ENCODE measurements at places on chromosomes 5 and 9.

GRCh38 chr9:86201474-86202337, 57.8 kb downstream of the C9orf153 start:
- DNase-seq, result no peak

DNA sequence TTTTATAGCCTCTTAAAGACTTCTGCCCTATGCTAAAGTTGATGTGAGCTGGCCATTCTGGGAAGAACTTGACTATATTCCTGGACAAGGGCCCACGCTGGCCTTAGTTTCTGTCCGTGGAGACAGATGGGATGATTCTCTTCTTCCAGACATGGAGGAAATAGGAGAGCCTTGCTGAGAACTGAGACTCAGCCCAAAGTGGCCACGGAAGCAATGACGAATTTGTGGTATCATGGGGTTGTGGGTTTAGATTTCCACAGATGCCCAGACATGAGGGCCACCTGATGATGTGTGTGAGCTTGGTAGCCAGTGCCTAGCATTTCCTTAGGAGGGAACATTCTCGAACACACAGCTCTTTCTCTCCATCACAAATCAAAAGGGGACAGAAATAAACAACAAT, 309.1 kb downstream of the NSG2 start:
- no peak for DNase-seq

DNA sequence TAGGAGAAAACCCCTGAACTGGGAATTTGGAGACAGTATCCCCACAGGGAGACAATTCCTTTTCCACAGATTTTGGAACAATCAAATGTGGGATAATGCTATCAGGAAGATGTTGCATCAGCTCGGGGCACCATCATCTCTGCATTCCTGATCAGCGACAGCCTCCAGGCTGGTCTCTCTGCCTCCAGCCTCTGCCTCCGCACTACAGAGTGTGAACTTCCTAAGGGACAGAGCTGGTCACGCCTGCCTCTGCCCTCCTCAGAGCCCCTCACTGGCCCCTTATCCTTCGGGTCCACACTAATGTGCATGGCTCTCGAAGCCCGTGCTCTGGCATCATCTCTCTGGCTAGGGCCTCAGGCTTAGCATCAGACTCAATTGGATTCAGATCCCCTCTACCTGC, 8.6 kb downstream of the FOXI1 start:
- DNase-seq, result no peak

- DNase-seq, result no peak
These were observed 121.8 kb downstream of the XRCC4 start for GRCh38 chr5:83199126-83199525.

DNA sequence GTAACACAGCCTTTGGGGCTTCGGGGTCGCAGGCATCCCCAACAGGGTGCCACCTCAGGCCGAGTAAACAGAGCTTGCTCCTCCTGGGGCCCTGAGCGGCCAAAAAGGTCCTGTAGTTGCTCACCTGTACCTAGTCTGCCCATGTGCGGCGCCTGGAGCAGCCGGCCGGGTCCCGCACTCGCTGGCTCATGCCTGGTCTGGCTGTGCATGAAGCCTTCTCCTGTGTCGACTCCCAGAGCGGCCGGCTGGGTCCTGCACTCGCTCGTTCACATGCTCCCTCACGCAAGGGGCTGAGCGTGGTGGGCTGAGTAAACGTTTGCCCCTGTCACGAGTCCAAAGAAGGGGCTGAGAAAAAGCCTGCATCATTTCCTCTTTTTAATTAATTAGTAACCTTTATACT, 162.4 kb upstream of the TUT7 start:
- no peak for DNase-seq

DNA sequence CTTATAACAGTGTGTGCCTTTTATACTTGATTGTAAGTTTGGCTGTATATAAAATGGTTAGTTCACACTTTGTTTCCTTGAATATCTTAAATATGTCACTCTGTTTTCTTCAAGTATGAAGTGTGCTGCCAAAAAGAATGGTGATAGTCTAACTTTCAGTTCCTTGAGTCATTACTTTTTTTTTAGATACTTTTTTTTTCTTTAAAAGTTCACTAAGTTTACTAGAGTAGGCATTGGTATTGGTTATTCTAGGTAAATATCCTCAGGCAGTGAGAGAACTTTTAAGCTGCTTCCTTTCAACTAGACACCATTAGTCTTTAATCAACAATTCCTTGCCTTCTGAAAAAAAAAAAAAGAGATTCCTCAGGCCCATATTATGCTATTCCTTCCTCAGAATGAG, 41.9 kb downstream of the SPEF2 start:
- DNase-seq, result no peak

DNA sequence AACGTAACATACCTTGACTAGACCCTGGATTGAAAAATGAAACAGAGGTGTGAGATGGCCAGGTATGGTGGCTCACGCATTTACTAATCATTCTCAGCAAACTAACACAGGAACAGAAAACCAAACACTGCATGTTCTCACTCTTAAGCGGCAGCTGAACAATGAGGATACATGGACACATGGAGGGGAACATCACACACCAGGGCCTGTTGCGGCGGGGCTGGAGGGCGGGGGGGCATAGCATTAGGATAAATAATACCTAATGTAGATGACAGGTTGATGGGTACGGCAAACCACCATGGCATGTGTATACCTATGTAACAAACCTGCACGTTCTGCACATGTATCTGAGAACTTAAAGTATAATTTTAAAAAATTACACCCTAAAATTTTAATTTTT, 15.9 kb downstream of the RAPGEF6 start:
- no peak for DNase-seq

DNA sequence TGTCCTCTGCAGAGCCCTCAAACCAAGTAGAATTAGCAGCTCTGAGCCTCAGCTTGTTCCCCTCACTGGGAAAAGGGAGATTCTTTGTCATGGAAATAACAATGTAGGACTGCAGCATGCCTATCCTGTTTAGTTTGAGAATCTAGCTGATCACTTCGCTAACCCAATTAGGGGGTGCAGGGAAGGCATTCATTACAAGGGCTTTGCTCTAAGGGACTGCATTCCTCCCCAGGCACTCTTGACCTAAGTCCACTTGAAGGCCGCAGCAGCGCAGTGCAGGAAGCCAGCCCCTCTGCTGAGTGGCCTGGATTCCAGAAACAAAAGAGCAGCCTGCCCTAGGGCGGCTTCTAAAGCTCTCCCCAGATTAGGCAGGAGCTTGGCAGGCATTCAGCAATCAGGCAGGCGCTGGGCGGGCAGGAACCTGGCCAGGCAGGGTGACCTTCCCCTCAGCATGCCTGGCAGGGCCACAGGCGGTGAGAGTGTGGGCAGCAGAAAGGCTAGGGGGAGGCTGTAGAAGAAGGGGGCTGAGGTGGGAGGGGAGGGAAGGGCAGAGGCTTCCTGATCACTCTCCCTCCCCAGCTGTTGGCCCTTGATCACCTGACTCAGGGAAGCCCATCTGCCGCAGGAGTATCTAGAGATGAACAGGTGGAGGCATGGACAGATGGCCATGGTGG, 24.8 kb downstream of the CCNJL start:
- DNase-seq, result no peak

GRCh38 chr5:175460126-175460525, 16.1 kb upstream of the DRD1 start:
- DNase-seq, result no peak

GRCh38 chr5:158301186-158301585, 442.2 kb upstream of the CLINT1 start:
- no peak for DNase-seq

DNA sequence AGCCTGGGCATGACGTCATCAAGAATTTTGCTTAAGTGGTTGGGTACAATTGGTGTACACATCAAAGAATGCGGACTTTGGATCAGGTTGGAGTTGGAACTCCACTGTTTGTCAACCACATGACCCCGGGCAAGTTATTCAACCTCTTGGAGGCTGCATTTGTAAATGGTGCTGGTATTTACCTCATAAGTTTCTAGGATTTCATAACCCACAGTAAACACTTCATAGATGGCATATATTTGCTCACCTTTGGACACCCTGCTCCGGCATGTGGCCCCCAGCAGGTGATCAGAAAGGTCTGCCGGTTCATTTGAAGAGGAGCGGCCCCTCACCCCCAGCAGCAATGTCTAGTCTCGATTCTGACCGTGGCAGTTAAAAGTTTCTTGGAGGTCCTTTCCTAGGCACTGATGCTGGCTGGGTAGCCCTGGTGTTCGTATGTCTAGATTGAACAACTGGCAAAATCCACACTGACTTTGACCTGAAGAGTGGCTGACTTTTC, 60.6 kb downstream of the IL6ST start:
- no peak for DNase-seq

DNA sequence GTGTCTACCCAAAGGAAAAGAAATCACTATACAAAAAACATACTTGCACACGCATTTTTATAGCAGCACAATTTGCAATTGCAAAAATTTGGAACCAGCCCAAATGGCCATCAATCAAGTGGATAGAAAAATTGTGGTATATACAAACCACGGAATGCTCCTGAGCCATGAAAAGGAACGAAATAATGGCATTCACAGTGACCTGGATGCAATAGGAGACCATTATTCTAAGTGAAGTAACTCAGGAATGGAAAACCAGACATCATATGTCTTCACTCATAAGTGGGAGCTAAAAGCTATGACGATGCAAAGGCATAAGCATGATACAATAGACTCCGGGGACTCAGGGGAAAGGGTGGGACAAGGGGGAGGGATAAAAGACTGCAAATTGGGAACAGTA, 78.4 kb downstream of the ENC1 start:
- no peak for DNase-seq

DNA sequence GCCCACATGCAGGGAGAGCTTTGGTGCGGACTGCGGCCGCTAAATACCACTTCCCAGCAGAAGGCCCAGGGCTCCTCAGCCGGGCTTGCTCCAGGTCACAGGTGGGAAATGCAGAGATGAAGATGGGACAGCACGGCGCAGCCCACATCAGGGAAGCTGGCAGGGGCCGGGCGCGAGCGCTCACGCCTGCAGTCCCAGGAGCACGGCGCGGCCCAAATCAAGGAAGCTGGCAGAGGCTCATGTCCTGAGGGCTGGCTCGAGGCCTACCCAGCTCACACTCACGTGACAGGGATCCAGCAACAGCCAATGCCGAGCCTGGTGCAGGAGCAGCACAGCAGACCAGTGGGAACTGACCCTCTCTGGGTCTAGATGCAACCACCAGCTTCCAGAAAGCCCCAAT, 16.3 kb downstream of the LPCAT1 start:
- DNase-seq, result no peak

DNA sequence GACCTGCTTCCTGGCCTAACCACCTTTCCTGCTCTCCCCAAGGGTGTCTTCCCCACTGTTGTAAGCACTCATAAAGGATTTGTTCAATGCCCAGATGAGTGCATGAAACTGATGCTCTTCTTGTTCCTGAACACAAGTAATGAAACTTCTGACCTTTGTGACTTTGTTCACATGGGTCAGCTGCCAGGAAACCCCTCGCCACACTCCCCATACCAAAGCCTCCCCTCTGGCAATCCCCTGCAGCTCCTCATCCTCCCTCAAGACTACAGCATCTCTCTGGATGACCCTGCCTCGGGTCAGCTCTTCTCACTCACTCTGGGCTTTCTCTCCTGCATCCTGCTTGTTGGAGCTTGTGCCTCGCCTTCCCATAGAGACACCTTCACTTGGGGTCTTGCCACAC, 72.2 kb upstream of the SPTLC1 start:
- no peak for DNase-seq

GRCh38 chr9:125180876-125181275, 8.7 kb downstream of the PPP6C start:
- DNase-seq, result no peak

Measured in stimulated activated CD8-positive, alpha-beta memory T cell treated with anti-CD3 and anti-CD28 coated beads, Interleukin-4, amount 100 ng/mL, for 4 hours (primary cell).